Stimulated activated CD4-positive, alpha-beta T cell treated with anti-CD3 and anti-CD28 coated beads, Interleukin-1b, Interleukin-23, amount 100 ng/mL, for 1 hour (primary cell): ENCODE measurements at places on chromosomes 4 and X.

DNA sequence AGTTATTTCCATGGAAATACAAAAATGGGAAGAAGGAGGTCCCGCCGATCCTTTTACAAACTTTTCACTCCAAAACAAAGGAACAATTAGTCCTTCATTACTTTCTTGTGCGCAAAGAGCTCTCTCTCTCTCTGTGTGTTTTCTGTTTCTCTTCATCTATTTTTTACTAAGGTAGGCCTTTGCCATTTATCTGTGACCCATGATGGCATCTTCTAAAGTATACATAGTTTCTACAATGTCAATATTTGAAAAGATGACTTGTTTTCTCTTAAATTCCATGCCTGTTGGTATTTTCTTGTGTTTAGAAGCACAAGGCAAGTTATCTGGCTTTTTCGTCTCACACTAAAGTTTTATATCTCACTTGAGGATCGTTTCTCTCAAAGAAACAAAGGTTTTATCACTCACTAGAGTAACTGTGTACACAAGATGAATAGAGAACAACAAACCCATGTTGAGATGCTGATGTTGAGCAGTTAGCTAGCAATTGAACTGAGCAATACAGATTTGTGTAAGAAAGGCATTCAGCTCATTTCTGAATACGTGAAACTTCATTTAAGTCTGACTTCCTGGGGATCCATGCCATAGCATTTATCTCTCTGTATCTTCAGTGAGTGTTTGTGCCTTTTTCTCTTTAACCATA, 250.3 kb downstream of the GBA3 start:
- DNase-seq = no peak

DNA sequence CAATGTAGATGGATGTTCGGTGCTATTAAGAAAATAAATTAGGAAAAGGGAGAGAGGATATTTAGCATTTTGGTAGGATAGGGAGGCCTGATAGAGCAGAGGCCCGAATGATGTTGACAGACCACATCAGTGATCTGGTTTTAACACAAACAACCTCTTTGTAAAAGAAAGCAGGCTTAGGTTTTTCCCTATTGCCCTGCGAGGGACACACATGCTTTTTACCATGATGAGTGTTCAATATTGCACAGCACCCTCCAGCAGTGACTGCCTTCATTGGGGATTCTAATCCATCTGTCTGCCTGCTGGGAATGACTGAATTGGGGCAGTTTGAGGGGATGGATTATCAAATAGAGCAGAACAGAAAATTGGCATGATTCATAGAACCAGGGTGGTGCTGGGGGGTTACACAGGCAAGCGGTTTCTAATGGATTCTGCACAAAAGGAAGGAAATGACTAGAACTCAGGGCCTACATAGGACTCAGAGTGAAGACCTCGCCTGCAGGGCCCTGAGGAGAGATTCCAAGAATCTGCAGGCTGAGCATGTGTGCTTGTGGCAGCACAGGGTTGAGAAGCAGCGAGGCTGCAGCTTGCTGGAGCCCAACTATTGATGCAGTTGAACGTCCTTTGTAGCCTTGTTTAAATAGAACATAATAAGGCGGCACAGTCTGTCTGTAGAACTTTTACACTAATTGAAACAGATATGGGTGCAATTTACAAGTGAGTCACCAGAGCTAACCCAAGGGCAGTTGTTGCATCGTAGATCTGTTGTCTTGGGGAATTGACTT, 58.0 kb downstream of the RHOH start:
- DNase-seq = no peak

- no peak for DNase-seq
These were observed 324.7 kb downstream of the LDB2 start for GRCh38 chr4:16573739-16574138.

- no peak for DNase-seq
These were observed 33.4 kb downstream of the EGF start for GRCh38 chr4:109946120-109946519.

DNA sequence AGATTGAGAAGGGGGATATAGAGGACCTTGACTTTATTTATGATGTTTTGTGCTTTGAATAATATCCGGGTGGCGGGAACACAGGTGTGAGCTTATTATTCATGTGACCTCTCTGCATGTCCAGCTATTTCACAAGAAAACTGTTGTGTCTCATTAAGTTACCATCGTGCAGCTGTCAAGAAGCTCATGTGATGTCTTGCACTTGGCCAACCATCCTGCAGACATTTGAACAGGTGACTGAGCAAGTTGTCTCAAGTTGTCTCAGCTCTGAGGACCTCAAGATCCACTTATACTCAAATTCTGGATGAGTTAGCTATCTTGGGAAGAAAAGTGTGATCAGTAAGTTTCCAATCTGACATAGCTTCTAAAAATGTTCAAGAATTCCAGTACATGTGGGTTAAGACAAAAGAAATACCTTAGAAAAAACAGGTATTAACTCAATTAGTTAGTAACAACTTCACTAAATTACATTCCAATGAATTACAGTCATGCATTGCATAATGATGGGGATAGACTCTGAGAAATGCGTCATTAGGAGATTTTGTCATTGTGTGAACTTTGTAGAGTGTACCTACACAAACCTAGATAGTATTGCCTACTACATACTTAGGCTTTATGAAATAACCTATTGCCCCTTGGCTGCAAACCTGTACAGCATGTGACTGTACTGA, 462.2 kb downstream of the INPP4B start:
- no peak for DNase-seq

DNA sequence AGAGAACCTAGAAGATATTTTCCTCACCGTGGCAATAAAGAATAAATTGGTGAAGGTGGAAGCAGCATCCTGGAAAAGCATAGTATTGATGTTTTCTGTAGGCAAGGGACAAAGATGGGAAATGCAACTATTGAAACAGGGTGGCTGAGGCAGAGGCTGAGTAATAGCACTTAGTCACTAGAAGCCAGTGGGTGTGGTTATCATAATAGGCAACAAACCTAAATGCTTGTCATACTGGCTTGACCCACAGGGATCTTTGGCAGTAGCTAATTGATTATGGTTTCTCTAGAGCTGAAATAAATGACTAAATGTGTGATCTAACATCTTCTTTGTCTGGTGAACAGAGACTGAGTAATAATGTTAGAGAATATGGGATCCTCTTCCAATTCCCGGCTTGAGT, 353.6 kb upstream of the RPS6KA3 start:
- no peak for DNase-seq

GRCh38 chr4:88275949-88276515, 8.3 kb downstream of the PPM1K start:
- DNase-seq = no peak

GRCh38 chrX:66020631-66021334, 19.1 kb downstream of the VSIG4 start:
- DNase-seq = no peak

- no peak for DNase-seq
These were observed 49.0 kb downstream of the DDX3X start for GRCh38 chrX:41382714-41383645.
